Neural progenitor cell (in vitro differentiated cells): ENCODE measurements at places on chromosomes 1 and 21. TPM values are rescaled to one million over a fixed set of nuclear protein-coding genes. Genes with fewer than 3 reads are reported as not detected.

The FCRL4 gene
- not detected in 2 replicates for total RNA-seq

The SERINC2 gene
- 9.6 and 30.1 TPM in 2 replicates for total RNA-seq

GRCh38 chr21:39961251-39961650 lies 94.0 kb downstream of the PCP4 start:
- no peak for DNase-seq

GRCh38 chr1:77276941-77277340 lies 4.9 kb upstream of the AK5 start:
- DNase-seq, result no peak

The EDN2 gene
- not detected in 2 replicates for total RNA-seq

GRCh38 chr21:31731857-31732596 lies at the start of gene SCAF4:
SCAF4 (minus strand) TSS chr21:31732118; CDS start chr21:31731692, 426 bp downstream.
- DNase-seq, result peak; percentile 95

- DNase-seq, result no peak
Measured at GRCh38 chr1:153032073-153032472, 1.1 kb downstream of the SPRR1B start.

The DEGS1 gene
- total RNA-seq, result 47.4 and 91.2 TPM in 2 replicates

The ANP32E gene
- 108 and 201 TPM in 2 replicates for total RNA-seq

The TMEM61 gene
- not detected in 2 replicates for total RNA-seq

The HES2 gene
- 0.04 and 0.22 TPM in 2 replicates for total RNA-seq

DNA sequence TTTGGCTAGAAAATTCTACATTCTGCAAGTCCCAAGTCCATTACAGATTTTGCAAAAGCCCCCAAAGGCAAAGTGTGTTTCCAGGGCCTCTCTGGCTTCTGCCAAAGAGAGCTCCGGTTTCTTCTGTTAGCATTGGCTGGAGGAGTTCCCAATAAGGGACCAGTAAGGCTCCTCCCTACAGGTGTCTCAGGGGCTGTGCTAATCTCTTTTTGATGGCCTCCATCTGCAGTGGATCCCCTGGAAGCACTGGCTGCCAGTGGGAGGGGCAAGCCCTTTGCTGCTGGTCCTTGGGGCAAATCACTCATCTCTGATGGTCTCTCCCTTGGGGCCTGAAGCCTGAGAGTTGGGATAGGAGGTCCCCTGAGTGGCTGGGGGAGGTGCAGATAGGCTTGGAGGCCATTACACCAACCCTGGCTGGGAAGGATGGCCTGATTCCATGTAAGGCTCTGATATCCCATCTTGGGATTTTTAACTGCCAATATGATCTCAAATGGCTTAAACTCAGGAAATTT lies 89.1 kb upstream of the USP24 start:
- peak; percentile 61 for DNase-seq

DNA sequence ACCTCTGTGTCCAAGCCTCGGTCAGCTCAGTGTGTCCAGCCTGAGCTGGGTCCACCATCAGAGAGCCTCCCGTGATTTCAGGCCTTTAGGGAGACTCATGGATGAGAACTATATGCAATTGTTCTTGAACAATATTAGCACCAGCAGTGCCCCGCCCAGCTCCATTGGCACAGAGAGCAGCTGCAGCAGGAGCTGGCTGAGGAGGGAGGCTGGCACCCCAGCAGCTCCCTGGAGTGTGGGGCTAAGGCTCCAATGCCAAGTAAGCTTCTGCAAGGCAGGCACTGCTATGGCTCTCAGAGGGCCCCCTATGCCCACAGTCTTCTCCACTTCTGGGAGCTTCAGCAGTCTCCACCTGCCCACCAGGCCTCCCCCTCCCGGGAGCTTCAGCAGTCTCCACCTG lies 593.3 kb downstream of the MATN1 start:
- no peak for DNase-seq

The ZNF648 gene
- total RNA-seq, result 1.5 and 2.0 TPM in 2 replicates

The CD1E gene
- total RNA-seq, result not detected in 2 replicates

The IFNLR1 gene
- 3.0 and 3.3 TPM in 2 replicates for total RNA-seq

DNA sequence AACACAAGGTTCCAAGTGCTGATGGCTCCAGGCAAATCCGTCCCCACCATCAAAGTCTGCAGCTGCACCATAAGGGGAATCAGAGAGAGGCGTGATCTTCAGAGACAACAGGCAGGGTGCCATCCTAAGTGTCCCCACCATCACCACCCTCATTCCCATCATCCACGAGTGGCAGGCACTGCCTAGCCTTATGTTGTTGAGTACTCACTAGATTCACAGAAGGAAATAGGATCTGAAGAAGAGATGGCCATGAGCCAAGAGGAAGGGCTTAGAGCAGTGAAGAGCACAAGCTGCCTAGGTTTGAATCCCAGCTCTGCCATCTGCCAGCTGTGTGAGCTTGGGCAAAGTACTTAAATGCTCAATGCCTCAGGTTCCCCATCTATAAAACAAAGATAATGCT lies 207.3 kb upstream of the CSF3R start:
- no peak for DNase-seq

The RNPEP gene
- total RNA-seq, result 48.7 and 70.3 TPM in 2 replicates

DNA sequence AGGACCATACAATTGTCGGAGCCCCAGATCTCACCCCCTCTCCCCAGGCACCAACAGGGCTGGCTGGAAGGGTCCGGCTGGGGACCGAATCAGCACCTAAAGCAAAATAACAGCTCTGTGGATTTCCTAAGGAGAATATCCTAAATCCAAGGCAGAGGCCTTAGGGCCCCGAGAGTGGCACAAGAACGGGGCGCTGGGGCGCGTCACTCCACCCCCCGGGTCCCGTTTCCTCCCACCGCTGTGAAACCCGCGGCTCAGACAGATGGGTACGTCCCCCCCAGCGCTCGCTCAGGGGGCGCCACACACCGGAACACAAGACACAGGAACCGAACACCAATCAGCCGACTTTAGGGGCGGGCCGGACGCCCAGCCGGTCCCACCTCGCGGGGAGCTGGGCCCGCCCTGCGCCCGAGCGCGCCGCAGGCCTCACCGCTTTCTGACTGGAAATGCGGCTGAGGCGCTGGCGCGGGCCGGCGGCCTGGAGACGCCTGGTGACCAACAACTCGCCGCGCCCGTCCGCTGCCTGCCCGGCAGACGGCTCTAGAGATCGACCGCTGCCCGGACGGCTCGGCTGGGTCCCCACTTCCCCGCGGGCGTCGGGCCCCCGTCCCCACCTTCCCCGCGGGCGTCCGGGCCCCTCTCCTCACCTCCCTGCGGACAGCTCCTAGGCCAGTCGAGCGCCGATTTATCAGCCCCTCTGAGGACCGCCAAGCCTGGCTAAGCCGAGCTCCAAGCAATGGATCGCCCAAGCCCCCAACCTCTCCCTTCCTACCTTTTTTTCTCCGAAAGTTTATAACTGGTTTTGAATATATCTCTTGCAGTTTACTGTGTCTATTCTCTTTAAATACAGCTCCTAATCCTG lies at the start of gene HFM1:
TSS of gene HFM1 (minus strand) at position 687 of the 862 bp plus-strand sequence. CDS start 3,755 bp downstream, outside the sequence.
- DNase-seq, result peak; percentile 94

- DNase-seq, result no peak
Measured at GRCh38 chr21:18801468-18801867, 397.9 kb upstream of the TMPRSS15 start.

The EPHA10 gene
- 0.53 TPM in 1 of 2 replicates, not detected in the other for total RNA-seq

DNA sequence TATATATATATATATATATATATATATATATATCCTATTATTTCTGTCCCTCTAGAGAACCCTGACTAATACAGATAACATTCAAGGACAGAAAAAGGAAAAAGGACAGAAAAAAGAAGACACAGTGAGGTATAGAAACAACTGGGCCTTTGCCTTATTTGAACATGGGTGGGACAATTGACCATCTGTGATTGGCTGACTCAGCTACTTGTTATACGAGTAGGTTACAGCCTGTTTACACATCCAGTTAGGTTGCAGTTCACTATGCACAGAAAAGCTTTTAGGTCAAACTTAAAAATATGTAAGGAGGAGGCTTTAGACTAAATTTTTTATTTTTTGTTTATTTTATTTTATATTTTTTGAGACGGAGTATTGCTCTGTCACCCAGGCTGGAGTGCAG lies 39.8 kb upstream of the RGS8 start:
- DNase-seq, result no peak

GRCh38 chr21:29418813-29419212 lies 120.1 kb downstream of the BACH1 start:
- DNase-seq, result no peak

- DNase-seq, result no peak
Measured at GRCh38 chr1:3945222-3945621, 45.1 kb upstream of the C1orf174 start.

DNA sequence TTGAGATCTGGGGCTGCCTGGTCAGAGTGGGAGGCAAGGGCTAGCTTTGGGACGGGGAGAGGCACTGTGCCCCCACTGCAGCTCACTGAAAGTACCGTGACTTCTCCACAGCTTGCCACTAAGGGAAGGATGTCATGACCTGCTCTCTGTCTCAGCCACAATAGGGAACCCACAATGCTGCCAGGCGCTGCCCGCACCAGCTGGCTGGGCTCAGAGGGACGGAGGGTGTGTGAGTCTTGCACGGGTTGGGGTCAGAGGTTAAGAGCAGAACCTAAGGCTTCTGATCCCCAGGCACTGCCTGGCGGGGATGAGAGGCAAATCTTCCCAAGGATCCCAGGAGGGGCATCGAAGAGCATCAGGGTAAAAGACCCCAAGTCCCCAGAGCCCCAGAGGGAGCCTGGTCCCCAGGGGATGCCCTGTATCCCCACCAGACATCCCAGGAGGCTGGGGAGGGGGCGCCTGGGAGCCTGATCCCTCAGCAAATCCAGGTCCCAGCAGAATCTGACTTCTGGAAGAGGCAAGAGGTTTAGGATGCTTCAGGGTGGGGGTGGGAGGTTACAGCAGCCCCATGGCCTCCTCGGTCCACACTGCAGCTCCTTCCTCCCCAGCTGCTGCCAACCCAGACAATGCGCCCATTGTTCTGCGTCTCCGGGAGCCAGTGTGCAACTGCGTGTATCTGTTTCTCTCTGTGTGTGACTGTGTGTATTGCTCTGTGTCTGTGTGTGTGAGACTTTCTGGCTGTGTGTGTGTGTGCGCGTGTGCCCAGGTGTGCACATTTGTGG lies 2.0 kb upstream of the MARCKSL1 start:
- DNase-seq, result peak; percentile 57

GRCh38 chr21:44255511-44255981 lies 6.2 kb downstream of the DNMT3L start:
- DNase-seq, result peak; percentile 1

- peak; percentile 23 for DNase-seq
Measured at GRCh38 chr21:15221799-15222386, 157.1 kb upstream of the NRIP1 start.

- no peak for DNase-seq
Measured at GRCh38 chr1:228180271-228180958, 14.8 kb downstream of the IBA57 start.

DNA sequence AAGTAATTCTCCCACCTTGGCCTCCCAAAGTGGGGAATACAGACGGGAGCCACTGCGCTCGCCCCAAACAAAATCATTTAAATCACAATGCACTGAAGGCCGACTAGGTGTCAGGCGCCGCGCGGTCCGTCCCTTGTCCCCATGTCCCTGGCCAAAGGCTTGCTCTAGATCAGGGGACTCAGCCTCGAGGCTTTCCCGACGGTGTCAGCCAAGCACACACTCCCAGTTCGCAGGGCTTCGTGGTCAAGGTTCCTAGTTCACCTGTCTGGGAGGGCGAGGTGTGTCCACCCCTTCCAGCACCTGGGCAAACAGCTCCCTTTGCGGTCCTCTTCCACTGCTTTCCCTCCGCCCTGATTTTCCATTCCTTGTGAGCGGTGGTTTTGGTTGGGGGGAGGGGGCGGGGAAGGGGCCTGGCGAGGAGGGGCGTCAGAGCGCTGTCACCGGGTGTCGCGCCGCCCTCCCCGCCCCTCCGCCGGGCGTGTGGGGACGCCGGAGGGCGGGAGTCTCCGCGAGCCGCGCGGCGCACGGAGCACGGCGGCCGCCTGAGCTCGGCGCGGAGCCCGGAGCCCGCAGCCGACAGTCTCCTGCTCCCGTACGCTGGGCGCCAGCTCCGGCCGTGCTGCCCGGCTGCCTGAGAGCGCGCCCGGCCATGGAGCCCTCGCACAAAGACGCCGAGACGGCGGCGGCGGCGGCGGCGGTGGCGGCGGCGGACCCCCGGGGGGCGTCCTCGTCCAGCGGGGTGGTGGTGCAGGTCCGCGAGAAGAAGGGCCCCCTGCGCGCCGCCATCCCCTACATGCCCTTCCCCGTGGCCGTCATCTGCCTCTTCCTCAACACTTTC lies at the start of gene STUM:
TSS of gene STUM (plus strand) at position 509 of the 838 bp plus-strand sequence. CDS start at position 650, 141 bp downstream.
- peak; percentile 81 for DNase-seq

The DMBX1 gene
- total RNA-seq, result 0.06 and 0.56 TPM in 2 replicates

GRCh38 chr1:245128381-245129101 lies 26.2 kb upstream of the KIF26B start:
- DNase-seq, result no peak

The USH2A gene
- total RNA-seq, result 0.03 and 0.04 TPM in 2 replicates

DNA sequence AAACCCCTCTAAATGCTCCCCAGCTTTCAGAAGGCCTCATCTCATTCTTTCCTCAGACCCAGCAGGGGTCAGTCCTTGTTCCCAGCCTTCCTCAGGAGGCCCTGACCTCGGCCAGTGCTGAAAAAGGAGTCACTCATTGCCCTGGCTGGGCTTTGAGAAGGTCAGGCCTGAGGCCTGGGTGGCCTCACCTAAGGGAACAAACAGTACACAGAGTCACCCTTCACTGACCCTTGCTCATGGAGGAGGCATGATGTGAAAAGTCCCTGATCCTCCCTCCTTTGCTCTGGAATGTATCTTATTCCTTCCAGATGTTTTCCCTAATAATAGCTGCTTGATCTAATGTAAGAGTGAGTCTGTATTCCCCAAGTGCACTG lies 117.7 kb upstream of the SLC44A3 start:
- DNase-seq, result no peak
